ENCODE measurements at places on chromosomes 7 and 10.

- no peak for DNase-seq
Measured at GRCh38 chr7:131371411-131371810, 43.7 kb downstream of the MKLN1 start.

- DNase-seq = no peak
Measured at GRCh38 chr7:150340024-150340749, 1.2 kb downstream of the RARRES2 start.

DNA sequence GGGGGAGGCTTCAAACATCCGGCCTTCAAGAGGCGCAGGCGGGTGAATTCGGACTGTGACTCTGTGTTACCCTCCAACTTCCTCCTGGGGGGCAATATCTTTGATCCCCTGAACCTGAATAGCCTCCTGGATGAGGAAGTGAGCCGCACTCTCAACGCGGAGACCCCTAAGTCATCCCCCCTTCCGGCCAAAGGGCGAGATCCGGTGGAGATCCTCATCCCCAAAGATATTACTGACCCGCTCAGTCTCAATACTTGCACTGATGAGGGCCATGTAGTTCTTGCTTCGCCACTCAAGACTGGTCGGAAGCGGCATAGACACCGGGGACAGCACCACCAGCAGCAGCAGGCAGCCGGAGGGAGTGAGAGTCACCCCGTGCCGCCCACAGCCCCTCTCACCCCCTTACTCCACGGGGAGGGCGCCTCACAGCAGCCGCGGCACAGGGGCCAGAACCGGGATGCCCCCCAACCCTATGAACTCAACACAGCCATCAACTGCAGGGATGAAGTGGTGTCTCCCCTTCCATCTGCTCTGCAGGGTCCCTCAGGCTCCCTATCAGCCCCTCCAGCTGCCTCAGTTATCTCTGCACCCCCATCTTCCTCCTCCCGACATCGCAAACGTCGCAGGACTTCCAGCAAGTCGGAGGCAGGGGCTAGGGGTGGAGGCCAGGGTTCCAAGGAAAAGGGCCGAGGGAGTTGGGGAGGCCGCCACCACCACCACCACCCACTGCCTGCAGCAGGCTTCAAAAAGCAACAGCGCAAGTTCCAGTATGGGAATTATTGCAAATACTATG, 1.1 kb downstream of the MEPCE start:
- DNase-seq = no peak

- no peak for DNase-seq
Measured at GRCh38 chr7:1289666-1290025, 57.0 kb downstream of the UNCX start.

DNA sequence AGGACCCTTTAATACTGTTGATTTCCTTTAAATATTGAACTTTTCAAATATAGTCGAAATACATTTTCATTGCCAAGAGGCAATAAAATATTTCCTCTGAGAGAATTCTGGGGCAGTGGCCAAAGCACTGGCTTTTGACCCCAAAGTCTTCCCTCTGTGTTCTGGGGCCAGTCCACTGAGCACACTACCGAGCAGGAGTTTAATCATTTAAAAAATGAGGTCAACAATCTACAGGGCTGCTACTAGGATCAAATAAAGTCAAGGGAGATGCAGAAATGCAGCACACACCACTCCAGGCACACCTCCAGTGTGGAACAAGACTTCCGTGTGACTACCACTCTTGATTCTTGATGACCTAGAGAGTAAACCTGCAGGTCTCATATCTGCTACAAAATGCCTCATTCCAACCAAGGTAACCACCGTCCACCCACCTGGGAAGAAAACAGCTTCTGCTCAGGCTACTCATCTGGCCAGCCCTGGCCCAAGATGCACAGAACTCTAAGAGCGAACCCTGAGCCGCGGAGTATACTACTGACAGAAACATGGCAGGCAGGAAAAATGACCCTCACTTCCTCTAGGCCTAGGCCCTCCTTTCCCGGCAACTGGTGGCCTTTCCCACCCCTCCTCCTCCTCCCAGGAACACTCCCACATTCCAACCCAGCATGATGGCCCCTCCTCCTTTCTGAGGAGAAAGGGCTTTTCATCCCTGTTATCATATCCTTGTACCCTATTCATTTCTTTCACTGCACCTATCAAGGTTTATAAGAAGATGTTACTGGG, 97.7 kb downstream of the ALOX5 start:
- DNase-seq = no peak

GRCh38 chr10:97013568-97013967, 172.2 kb downstream of the SLIT1 start:
- DNase-seq = no peak

GRCh38 chr7:148581624-148582023, 8.9 kb upstream of the C7orf33 start:
- no peak for DNase-seq

DNA sequence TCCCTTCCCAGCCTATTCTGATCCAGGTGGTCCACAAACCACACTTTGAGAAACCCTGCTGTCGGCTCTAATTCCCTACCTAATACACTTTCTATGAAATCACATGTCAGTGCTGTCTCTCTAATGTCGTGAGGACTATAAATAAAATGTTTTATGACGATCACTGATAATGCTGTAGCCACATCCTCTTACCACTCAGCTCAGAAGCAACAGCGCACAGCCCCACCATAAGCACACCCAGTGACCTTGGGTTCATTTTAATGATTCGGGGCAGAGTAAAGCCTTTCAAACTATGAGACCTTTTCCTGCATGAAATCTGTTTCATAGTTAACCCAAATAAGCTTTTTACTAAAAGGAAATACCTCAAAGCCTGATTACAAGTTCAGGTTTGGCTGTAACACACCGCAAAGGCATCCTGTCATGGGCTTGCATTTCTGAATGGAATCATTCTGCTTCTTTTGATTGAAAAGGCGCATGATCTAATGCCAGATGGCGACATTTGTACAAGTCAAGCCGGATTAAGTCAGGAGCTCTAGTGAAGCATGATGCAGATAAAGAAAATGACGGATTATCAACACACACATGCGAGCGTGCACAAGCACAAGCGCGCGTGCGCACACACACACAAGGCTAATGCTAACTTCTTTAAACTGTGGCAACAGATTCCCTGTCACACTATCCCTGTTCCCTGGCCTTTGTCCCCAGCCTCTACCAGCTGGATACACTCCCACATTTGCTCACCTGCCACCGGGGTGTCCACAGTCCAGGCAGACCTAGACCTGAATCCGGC, 180.5 kb upstream of the PDE1C start:
- no peak for DNase-seq

DNA sequence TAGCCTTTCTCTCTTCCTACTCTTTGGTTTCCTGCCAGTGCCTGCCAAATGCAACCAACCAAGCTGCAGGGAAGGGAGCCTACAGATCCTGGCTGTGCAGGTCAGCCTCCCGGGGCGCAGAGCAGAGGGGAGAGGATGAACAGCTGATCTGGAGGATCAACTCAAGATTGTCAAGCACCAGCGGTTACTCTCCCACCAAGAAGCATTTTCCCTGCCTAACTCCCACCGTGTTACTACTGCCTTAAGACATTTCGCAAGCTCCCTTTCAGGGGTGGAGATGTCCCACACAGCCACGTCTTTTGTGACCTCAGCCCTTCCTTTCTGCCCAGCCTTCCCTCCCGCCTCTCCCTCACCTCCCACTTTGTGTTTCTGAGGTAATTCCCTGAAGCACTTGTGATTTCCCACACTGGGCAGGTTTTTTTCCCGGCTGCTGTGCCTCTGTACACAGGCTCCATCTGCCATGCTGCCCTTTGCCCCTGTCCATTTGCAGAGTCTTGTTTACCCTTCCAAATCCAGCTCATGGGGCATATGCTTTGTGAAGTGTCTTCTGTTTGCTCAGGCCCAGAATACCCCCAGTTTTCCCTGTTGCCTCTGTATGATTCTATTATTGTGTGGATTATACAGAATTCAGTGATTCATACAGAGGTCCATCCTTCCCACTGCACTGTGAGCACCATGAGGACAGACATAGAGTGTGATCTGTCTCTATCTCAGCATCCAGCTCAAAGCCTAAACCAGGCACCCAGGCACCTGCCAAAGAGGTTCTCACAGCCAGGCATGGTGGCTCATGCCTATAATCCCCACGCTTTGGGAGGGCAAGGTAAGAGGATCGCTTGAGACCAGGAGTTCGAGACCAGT, 40.9 kb upstream of the PAPSS2 start:
- DNase-seq = no peak
